Heart right ventricle (tissue), 16 donors: ENCODE measurements at places on chromosomes 3 and 15. TPM values are rescaled to one million over a fixed set of nuclear protein-coding genes. Genes with fewer than 3 reads are reported as not detected.

GRCh38 chr3:67531181-67532101 lies 123.0 kb downstream of the SUCLG2 start:
- no peak for DNase-seq

GRCh38 chr15:76802411-76802810 lies 102.7 kb downstream of the SCAPER start:
- no peak for DNase-seq

DNA sequence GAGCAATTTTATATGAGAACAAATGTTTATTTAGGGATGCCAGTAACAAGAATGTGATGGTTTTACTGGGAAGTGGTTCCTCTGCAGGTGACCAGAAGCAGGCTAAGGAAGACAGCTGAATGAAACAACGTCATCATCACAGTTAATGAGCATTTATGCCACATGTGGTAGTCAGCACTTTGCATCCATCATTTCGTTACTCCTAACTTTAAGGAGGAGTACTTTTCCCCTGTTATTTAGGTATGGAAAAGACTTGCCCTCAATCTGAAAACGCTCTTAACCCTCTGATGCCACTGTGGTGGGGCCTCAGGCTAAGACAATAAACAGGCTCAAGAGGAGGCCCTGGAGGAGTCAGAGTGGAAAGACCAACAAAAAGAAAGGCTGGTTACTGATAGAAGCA lies 31.2 kb downstream of the INTS14 start:
- no peak for DNase-seq

- no peak for DNase-seq
These were observed 71.0 kb downstream of the ADAMTS7 start for GRCh38 chr15:78739996-78740903.

DNA sequence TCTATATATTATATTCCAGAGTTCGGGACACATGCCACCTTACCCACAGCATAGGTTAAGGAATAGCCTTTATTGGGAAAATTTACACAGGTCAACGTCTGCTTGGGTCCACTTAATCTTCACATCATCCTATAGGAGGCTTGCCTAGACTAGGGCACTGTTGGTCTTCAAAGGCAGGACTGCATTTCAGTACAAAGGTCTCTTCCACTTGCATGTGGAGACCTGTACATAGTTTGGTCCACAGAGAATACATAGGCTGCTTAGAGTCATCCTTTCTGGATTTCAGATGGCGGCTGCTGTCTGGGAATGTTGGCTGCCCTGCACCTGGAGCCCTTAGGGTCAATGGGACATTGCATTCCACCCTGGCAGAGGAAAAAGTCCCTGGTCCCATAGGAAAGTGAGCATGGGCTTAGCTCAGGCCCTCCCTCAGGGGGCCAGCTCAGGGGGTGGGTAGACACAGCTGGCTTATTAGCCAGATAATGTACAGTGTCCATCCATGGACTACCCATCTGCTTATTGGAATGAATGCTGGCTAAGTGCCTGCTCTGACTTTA lies 75.3 kb upstream of the TGFBR2 start:
- no peak for DNase-seq

DNA sequence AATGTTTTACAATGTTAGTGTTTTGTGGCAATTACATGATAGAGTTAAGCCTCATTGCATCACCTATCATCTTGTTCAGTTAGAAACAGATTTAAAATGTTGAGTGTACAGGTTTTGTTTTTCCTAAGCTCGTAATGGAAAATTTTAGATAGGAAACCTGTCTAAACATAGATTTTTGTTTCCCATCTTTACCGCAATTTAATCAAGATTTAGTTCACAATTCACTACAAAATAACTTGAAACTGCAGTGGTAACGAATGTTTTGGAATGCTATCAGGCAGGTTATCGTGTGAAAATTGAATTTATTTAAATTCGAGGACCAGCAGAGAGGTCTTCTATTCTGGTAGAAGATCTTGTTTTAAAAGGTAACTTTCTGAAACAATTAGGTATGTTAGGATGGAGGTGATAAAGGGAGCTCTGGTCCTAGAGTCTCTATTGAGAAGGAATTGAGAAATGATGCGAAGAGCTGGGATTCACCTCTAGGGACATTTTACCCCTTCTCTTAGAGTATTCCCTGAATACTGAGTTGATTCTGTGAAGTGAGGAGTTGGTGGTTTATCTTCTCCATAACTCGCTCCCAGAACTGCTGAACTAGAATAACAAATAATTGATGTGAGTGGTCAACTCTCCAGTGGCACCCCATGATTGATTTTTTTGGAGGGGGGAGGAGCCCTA lies 1.4 kb downstream of the DOCK3 start:
- DNase-seq = no peak

DNA sequence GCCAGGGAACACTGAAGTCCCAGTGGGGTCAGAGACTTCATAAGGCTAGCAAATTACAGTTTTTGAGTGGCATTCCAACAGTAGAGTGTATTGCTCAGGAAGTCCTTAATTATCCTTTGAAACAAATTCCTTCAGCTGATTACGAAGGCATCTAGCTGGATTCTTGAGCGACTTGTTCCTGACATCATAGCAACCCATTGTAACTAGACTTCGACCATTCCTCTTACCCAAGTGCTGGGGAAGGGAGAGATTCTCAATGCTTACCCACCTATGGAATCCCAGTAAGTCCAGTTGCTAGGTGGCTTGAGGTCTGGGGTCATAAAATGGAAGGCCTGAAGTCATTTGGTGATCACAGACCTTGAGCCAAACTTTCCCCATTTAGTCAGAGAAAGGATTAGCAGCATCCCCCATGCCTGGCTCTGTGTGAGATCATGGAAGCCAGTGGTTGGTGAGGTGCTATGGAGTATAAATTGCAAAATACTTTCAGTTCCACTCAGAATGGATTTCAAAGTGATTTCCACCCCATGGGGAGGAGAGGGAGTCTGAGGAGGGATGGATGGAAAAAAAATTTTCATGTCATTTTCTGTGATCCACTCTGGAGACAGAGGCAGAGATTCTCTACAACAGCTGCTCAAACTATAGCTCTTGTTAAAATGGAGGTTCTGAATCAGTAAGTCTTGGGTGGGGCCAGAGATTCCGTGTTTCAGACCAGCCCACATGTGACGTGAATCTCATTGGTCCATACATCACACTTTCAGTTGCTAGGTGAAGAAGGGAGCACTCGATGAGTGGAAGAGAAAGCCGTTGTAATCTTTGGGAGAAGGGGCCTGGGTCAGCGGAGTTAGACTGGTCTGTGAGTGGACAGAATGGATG lies 45.7 kb downstream of the CD86 start:
- no peak for DNase-seq

DNA sequence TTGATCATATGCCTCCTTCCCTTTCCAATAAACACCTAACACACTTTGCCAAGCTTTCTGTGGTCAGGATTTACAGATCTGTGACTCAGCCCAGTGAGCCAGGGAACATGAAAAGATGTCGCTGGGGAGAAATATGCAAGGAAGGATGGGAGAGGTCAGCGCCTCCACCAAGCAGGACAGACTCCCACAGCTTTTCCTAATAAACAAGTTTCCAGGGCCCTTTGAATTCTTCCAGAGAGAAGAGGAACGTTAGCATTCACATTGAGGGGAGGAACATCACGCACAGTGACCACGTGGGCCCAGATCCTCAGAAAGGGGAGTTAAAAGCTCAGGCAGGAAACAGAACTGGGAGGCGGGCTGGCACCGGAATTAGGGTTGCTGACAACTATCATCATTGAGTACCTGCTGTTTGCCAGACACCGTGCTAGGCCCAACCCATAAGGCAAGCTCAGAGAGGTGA lies 33.3 kb upstream of the MRPS22 start:
- DNase-seq = no peak

DNA sequence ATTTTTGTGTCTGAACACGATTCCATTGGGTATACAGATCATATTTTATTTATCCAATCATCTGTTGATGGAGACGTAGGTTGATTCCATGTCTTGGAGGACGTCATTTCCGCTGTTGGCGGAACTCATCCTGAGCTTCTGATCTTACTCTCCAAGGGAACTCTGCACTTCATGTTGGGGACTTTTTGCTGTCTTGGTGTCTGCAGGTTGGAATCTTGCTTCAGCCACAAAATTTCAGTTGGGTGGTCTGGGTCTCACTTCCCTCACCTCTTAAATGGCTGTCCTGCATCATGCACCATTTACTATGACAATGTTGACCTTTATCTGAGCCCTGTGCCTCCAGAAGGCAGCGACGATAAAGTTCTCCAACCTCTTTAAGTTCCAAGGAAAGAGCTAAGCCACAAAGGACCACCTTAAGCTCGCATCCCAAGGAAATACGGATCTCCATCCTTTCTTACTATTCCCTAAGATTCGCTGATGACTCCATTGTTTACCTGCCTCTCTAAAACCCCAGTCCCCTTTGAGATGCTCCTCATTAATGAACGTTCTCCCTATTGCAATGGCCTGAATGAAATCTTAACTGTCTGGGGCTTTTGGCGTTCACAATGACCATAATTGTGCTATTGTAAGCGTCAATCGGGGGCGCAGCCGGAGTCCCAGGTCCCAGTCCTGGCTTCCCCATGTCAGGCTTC lies 23.1 kb upstream of the RNU6-1 start:
- DNase-seq = no peak

- DNase-seq = no peak
These were observed 52.2 kb downstream of the IMPG2 start for GRCh38 chr3:101268141-101268540.

DNA sequence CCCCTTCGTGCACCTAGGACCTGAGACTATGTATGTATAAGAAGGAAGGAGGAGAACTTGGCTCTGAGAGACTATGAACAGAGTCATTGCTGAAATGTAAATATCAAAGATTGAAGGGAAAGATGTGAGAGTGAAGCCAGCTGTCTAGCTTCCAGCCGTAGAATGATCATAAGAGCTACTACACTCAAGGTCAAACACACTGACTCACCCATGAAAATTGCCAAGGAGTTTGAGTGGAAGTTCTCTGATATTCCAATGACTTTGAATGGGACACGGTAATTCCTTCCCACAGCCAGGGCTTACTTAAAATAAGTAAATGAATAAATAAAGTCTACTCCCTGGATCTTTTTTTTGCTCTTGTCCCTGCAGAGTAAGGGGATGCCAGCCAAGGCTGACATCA lies 398.9 kb upstream of the TPRG1 start:
- no peak for DNase-seq

GRCh38 chr3:128040660-128041059 lies 11.6 kb upstream of the SEC61A1 start:
- DNase-seq = no peak

- no peak for DNase-seq
These were observed 841 bp downstream of the EIF3J start for GRCh38 chr15:44537735-44538240.

- no peak for DNase-seq
These were observed 42.3 kb downstream of the RSRC1 start for GRCh38 chr3:158152186-158152585.

- no peak for DNase-seq
These were observed 6.8 kb downstream of the ADAMTS9 start for GRCh38 chr3:64681015-64681414.

GRCh38 chr15:36831125-36831903 lies 251.9 kb downstream of the CDIN1 start:
- no peak for DNase-seq

GRCh38 chr3:105040026-105040622 lies 326.6 kb upstream of the ALCAM start:
- DNase-seq = no peak

DNA sequence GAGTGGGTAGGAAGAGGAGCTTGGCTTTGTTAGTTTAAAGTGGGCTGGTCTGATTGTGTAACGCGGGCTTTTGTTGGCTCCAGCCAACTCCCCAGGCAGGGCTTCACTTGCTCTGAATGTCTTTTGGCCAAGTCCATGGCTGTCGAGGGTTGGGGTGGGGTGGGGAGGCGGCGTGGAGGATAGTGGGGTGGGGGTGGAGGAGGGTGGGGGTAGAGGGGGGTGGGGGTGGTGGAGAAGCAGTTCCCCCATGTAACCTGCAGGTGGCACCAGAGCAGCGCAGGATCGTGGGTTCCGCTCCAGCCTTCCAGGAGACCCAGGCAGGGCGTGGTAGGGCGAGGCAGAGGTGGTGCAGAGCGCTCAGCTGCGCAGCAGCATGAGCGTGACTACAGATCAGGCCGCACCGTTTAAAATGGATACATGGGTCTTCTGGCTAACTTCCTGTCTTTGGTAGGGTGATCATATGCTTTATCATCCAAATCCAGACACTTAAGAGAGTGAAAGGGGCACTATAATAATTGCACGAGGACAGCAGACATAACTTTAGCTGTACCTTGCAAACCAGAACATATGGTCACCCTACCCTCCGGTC lies 28.3 kb downstream of the GOLGA6A start:
- peak; percentile 76 for DNase-seq

- no peak for DNase-seq
These were observed 35.2 kb downstream of the GLB1 start for GRCh38 chr3:33061782-33062181.

GRCh38 chr3:5707794-5708193 lies 520.3 kb downstream of the EDEM1 start:
- DNase-seq = no peak

- no peak for DNase-seq
These were observed 43.3 kb downstream of the CYFIP1 start for GRCh38 chr15:22936577-22937472.

GRCh38 chr3:27483117-27484014 lies 818 bp downstream of the SLC4A7 start:
- peak; percentile 44 for DNase-seq

- no peak for DNase-seq
These were observed 585 bp downstream of the CSK start for GRCh38 chr15:74782259-74783071.

DNA sequence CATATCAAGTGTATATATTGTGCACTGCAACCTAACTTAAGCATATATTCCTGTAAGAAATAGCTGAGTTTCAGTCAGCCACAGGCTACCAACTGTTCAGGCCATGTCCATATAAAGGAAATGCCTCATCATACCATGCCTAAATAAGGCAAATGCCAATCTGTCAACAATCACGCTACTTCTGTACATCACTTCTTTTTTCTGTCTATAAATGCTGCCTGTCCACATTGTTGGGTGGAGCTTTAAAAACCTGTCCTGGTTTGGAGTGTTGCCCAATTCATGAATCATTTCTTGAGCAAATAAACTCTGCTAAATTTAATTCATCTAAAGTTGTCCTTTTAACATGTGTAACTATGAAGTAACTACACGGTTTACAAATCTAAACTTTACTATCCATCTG lies 1091.9 kb downstream of the NSUN3 start:
- DNase-seq = no peak

DNAJA4 gene
- 139 TPM for total RNA-seq

CDHR4 gene
- not detected for total RNA-seq

TRPM1 gene
- not detected for total RNA-seq

CYP8B1 gene
- not detected for total RNA-seq

UROC1 gene
- total RNA-seq = not detected

CHST14 gene
- 8.1 TPM for total RNA-seq
